Mesenteric fat pad (tissue), 1 donor: ENCODE measurements at places on chromosomes 7 and 10. TPM values are rescaled to one million over a fixed set of nuclear protein-coding genes. Genes with fewer than 3 reads are reported as not detected.

SLC26A3 gene
- total RNA-seq = 0.45 TPM

IL6 gene
- total RNA-seq = 385 TPM

EN2 gene
- 0.22 TPM for total RNA-seq

HHEX gene
- total RNA-seq = 6.8 TPM

ASAH2 gene
- total RNA-seq = 2.4 TPM

PON1 gene
- total RNA-seq = 0.19 TPM

TEX47 gene
- total RNA-seq = not detected

PANK1 gene
- total RNA-seq = 2.6 TPM

TAS2R41 gene
- not detected for total RNA-seq

SFTPA2 gene
- total RNA-seq = not detected

ABCA13 gene
- total RNA-seq = 0.67 TPM

UPK3B gene
- 1.9 TPM for total RNA-seq

GRID2IP gene
- not detected for total RNA-seq

EPO gene
- not detected for total RNA-seq

PDE6C gene
- total RNA-seq = not detected

FANK1 gene
- total RNA-seq = 0.42 TPM

NUTM2A gene
- total RNA-seq = 1.1 TPM

CYP3A7 gene
- total RNA-seq = not detected

NEURL1 gene
- 0.13 TPM for total RNA-seq

HECTD2 gene
- 10.5 TPM for total RNA-seq

TMEM176B gene
- total RNA-seq = 57.8 TPM

TIMM23B gene
- total RNA-seq = 20.7 TPM

FAM185A gene
- total RNA-seq = 4.1 TPM

ADAMTS14 gene
- total RNA-seq = 0.61 TPM

SLC25A40 gene
- total RNA-seq = 13.2 TPM

IKZF1 gene
- total RNA-seq = 22.0 TPM

JAKMIP3 gene
- total RNA-seq = 0.48 TPM

CALML3 gene
- not detected for total RNA-seq
